Bone marrow (tissue), 2 donors: ENCODE measurements at places on chromosomes 2 and 18.

DNA sequence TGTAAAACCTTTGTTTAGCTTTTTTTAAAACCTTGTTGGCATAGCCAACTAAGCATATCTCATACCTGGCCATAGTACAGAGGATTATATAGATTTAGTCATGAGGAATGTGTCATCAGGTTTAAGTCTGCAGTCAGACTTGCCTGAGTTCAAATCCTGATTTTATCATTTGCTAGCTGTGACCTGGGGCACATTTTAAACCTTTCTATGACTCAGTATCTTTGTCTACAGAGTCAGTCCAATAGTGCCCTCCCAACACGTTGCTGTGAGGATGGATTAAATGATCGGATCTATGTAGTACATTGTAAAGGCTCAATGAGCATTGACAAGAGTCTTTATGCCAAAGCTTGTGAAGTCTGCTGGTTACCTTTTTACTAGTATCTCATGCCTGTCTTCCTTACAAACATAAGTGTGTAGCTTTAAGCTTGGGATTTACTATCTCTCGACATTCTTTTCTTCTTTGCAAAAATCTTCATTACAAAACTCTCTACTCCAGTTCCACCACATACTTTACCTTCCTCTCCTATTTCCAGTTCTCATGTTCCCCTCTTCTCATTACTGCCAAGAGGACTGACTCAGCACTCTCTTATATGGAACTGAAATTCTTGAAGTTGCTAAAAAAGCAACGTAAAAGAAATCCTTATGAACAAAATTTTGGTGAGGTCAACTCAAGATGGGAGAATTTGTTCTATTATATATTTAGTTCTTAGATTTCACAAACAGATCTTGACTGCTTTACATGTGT lies 68.1 kb upstream of the RBMS1 start:
- no peak for DNase-seq

DNA sequence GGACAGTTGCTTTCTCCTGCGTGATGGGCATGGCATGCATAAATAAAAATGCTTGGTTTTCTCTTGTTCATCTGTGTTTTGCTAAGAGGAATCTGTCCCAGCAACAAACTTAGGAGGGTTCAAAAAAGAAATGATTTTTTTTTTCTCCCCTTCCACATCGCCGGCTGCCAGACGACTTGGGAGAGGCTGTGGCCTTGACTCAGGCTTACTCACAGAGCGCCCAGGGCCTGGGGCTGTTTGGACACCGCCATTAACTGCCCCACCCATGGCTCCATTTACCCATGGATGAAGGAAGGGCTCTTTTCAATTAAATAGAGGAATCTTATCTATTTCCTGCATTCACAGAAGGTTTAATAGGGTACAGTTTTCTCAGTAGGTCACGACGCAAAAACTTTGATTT lies 22.3 kb upstream of the SERPINB5 start:
- DNase-seq, result no peak

DNA sequence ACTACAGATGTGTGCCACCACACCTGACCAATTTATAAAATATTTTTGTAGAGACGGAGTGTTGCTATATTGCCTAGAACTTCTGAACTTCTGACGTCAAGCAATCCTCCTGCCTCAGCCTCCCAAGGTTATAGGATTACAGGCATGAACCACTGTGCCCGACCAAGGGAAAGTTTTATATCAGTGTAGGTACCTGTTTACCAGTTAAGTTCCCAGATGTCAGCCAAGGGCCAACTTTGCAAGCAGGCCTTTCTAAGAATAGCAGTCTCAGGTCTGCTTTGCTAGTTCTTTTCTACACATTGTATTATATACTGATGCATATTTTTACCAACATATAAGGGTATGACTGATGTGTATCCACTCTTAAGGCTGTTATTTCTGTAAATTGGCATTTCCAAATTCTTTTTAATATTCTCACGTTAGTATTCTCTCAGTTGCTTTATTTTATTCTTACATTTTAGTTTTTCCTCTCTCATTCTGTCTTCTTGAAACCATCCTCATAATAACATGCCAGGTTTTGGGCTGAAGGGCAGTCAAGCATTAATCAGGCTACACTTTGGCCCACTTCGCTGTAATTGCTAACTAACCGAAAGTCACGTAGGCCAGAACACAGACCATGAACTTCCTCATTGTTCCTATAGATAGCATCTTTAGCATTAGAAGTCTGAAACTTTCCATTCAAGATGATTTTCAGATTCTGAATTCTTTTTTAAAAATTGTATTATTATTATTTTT lies 25.0 kb upstream of the CXXC1 start:
- DNase-seq, result no peak

- DNase-seq, result no peak
These were observed 34.7 kb downstream of the TRABD2A start for GRCh38 chr2:84846041-84846663.

DNA sequence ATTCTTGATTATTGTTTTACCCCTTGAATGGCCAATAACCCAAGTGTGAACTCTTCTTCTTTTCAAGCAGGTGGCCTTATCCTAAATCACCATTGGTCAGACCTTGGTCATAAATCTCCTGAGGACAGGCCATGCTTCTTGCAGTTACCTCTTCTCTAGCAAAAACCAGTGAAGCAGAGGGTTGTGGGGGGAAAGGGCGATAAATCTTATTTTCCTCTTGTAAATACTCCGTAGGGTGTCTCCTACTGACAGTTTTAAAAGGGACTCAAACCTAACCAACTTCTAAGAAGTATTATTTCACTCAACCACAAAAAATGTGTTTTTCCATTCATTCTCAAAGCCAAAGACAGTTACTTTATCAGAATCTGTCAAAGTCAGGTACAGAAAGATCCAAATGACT lies 168.1 kb upstream of the RMP24 start:
- DNase-seq, result no peak
